ENCODE measurements at places on chromosomes 13 and 19. TPM values are rescaled to one million over a fixed set of nuclear protein-coding genes. Genes with fewer than 3 reads are reported as not detected.

Gene WDR18
- total RNA-seq: 57.8 TPM

Gene ZNF492
- 0.55 TPM for total RNA-seq

Gene ZGLP1
- total RNA-seq: 2.5 TPM

Gene KANK2
- total RNA-seq: 5.2 TPM

Gene ZNF835
- 0.74 TPM for total RNA-seq

Gene SPATA13
- total RNA-seq: 81.6 TPM

Gene SERPINE3
- not detected for total RNA-seq

Gene CBY2
- total RNA-seq: not detected

Gene CEACAM1
- 2.8 TPM for total RNA-seq

Gene ALOX5AP
- total RNA-seq: 173 TPM

Gene GRK1
- 0.14 TPM for total RNA-seq

Gene S1PR4
- total RNA-seq: 33.5 TPM

Gene APOC1
- not detected for total RNA-seq

Gene LILRB3
- 0.43 TPM for total RNA-seq

Gene PRSS57
- not detected for total RNA-seq
